ENCODE measurements at places on chromosomes 7 and 10. TPM values are rescaled to one million over a fixed set of nuclear protein-coding genes. Genes with fewer than 3 reads are reported as not detected.

Gene DYDC2
- not detected for total RNA-seq

Gene OTUD1
- 5.9 TPM for total RNA-seq

Gene CADPS2
- total RNA-seq: 20.7 TPM

Gene CALCR
- total RNA-seq: not detected

Gene GIMAP6
- not detected for total RNA-seq

Gene ZNF365
- 0.70 TPM for total RNA-seq

Gene ACTL6B
- total RNA-seq: not detected

Gene PARD3
- 41.4 TPM for total RNA-seq

Gene TMEM209
- 4.8 TPM for total RNA-seq

Gene SLC39A12
- not detected for total RNA-seq

Gene ZNF518A
- 7.4 TPM for total RNA-seq

Gene ANKRD2
- total RNA-seq: 0.15 TPM

Gene PPP1R17
- not detected for total RNA-seq

Gene RBP3
- total RNA-seq: under 0.01 TPM

Gene UNCX
- total RNA-seq: not detected

Gene TSPAN33
- 0.12 TPM for total RNA-seq

Gene OR2A7
- total RNA-seq: 0.23 TPM

Gene ACSM6
- not detected for total RNA-seq

Gene DCLRE1A
- 4.3 TPM for total RNA-seq

Gene LRRC61
- total RNA-seq: not detected

Gene MTURN
- 29.6 TPM for total RNA-seq

Gene TRPV6
- not detected for total RNA-seq

Gene FGFBP3
- total RNA-seq: 0.23 TPM

Gene ATG9B
- not detected for total RNA-seq
